Renal pelvis (tissue), 12 donors: ENCODE measurements at places on chromosomes 1 and 21. TPM values are rescaled to one million over a fixed set of nuclear protein-coding genes. Genes with fewer than 3 reads are reported as not detected.

CD1D gene
- polyA plus RNA-seq = 4.7 TPM

ILDR2 gene
- polyA plus RNA-seq = 14.1 TPM

GBP7 gene
- 0.25 TPM for polyA plus RNA-seq

KRTAP19-3 gene
- not detected for polyA plus RNA-seq

CELA3A gene
- not detected for polyA plus RNA-seq

NECAP2 gene
- 64.9 TPM for polyA plus RNA-seq

LHX8 gene
- not detected for polyA plus RNA-seq

HLX gene
- 11.4 TPM for polyA plus RNA-seq

WNT2B gene
- 2.9 TPM for polyA plus RNA-seq

RIPPLY3 gene
- 2.4 TPM for polyA plus RNA-seq

GBP4 gene
- 6.8 TPM for polyA plus RNA-seq
